ENCODE measurements at places on chromosomes 12 and 14. TPM values are rescaled to one million over a fixed set of nuclear protein-coding genes. Genes with fewer than 3 reads are reported as not detected.

GRCh38 chr14:95117937-95118721 lies 39.2 kb downstream of the DICER1 start:
- DNase-seq, result no peak

- no peak for DNase-seq
Observed at GRCh38 chr14:24281636-24282035, 10.2 kb upstream of the RABGGTA start.

DNA sequence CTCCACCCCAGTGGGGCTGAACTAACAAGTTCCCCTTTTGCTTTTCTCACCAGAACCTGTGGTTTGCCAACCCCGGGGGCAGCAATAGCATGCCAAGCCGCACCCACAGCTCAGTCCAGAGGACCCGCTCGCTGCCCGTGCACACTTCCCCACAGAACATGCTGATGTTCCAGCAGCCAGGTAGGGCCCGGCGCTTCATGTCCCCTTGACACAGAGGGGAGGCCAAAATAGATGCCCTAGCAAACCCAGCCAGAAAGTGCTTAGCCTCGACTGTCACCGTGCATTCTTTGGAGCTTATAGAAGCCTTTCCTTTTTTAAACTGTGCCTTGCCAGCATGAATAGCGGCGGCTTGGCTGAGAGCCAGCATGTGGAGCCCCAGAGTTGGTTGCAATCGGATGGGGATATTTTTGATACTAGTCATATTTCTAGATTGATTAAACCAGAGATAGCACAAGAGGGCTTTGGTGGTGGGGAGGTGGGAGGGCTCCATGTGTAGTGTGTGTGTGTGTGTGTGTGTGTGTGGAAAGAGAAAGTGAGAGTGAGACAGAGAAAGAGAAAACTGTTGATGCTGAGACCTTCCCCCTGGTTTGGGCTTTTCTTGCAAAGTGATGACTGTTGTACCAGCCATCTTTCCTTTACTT lies 126.1 kb downstream of the GCH1 start:
- DNase-seq, result peak; percentile 15

DNA sequence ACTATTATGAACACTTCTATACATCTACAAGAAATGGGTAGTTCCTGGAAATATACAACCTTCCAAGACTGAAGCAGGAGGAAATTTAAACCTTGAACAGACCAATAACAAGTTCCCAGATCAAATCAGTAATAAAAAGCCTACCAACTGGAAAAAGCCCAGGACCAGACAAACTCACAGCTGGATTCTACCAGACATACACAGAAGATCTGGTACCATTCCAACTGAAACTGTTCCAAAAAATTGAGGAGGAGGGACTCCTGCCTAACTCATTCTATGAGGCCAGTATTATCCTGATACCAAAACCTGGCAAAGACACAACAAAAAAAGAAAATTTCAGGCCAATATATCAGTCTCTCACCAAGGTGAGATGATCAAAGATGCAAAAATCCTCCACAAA lies 189.4 kb downstream of the RPS29 start:
- DNase-seq, result no peak

DNA sequence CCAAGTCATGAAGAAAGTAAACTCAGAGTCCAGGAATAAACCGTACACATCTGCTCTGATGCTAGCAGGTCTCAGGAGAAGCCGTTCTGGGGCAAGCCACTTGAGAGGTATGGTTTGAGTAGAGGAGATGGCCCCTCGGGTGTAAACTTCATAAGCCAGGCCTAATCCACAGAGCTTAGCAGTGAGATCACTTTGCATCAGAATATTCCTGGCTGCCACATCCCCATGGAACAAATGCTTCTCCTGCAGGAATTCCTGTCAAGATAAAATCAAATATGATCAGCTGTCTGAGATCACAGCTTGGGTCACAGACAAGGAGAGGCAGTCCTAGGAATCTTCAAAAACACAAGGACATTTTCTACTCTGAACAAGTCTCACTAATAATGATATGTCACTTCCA lies 11.2 kb upstream of the MAGOHB start:
- no peak for DNase-seq

DNA sequence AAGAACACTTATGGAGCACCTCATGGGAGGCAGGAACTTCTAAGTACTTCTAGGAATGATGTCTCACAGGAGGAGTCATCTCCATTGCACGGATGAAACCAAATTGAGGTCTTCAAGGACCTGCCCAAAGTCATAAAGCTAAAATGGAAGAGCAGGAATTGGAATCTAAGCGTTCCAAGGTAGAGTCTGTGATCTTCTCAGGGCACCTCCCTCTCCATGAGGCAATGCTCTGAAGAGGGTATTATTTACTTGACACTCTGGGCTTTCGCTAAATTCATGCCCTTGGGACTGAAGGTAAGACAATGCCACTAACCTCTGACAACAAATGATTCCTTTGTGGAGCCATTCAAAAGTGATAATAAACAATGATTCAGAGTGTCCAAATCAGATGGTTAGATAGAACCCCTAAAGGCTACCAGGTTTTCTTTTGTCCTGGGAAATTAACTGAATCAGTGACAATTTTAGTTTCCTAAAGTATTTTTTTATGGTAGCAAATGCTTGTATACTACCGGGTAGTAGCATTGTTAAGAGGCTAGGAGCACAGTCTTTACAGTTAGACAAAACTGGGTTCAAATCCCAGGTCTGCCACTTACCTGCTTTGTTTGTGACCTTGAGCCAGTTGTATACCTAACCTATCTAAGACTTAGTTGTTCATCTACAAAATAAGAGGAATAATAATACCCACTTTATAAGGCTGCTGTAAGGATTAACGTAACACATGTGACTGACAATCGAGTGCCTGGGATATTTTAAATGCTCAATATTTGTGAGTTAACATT lies 12.3 kb downstream of the HMGA2 start:
- no peak for DNase-seq

- no peak for DNase-seq
Observed at GRCh38 chr12:40044396-40044795, 61.5 kb downstream of the SLC2A13 start.

GRCh38 chr12:120738252-120739030 lies 12.8 kb downstream of the ACADS start:
- no peak for DNase-seq

- DNase-seq, result peak; percentile 68
Observed at GRCh38 chr12:123905319-123905925, 67.2 kb downstream of the CCDC92 start.

GRCh38 chr12:122793685-122794106 lies 19.3 kb downstream of the CCDC62 start:
- DNase-seq, result peak; percentile 38

DNA sequence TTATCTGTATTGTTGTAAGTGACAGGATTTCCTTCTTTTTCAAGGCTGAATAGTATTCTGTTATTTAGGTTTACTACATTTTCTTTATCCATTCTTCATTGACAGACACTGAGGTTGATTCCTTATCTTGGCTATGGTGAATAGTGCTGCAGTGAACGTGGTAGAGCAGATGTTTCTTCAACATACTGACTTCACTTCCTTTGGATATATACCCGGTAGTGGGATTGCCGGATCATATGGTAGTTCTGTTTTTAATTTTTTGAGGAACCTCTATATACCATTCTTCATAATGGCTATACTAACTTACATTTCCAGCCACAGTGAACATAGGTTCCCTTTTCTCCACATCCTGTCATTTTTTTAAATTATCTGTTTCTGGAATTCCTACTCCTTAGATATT lies 21.8 kb downstream of the DERA start:
- no peak for DNase-seq

- no peak for DNase-seq
Observed at GRCh38 chr14:101243587-101244338, 317.5 kb upstream of the DIO3 start.

- DNase-seq, result no peak
Observed at GRCh38 chr14:71400871-71401321, 493.6 kb downstream of the PCNX1 start.

DNA sequence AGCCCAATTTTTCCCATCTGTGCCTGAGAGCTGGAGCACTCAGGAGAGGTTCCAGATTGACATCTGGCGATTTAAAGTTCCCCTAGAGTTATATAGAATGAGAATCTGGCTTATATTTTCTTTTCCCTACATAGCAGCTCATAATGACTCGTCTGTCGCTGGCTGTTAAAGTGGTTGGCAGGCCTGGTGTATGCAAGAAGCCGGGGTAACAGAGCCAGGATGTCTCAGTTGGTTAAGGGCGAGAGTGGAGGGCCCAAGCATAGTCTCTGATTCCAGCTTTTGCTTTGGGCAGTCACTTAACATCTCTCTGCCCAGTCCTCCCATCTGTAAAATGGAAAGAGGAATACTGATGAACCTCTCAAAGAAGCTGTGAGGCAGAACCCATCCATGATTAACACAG lies 751.6 kb downstream of the NOVA1 start:
- no peak for DNase-seq

DNA sequence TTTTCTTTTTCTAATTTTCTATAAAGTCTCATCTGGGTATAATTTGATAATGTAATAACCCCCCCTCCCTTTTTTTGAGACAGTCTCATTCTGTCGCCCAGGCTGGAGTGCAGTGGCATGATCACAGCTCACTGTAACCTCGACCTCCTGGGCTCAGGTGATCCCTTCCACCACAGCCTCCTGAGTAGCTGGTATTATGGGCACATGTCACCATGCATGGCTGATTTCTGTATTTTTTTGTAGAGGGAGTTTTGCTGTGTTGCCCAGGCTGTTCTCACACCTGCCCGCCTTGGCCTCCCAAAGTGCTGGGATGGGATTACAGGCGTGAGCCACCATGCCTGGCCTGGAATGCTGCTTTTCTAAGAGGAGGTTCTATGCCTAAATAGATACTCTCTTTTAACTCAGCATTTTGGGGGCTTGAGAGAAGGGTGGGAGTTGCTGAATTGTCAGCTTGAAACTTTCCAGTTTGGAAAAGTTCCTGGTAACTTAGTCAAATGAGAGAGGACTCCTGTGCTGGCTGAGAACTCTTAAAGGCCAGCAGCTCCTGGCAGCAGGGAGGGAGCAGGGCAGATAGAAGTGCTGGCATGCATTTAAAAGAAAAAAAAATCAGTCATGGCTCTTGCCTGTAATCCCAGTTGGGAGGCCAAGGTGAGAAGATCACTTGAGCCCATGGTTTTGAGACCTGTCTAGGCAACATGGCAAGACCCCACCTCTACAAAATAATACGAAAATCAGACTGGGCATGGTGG lies 13.0 kb downstream of the NUDT4 start:
- DNase-seq, result no peak

DNA sequence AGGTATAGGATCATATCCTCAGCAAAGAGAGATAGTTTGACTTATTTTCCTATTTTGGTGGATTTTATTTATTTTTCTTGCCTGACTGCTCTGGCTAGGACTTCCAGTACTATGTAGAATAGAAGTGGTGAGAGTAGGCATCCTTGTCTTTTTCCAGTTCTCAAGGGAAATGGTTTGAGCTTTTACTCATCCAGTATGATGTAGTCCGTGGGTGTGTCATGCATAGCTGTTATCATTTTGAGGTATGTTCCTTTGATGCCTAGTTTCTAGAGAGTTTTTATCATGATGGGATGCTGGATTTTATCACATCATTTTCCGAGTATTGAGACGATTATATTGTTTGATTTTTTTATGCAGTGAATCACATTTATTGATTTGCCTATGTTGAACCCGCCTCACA lies 97.2 kb downstream of the MGAT4C start:
- DNase-seq, result no peak

DNA sequence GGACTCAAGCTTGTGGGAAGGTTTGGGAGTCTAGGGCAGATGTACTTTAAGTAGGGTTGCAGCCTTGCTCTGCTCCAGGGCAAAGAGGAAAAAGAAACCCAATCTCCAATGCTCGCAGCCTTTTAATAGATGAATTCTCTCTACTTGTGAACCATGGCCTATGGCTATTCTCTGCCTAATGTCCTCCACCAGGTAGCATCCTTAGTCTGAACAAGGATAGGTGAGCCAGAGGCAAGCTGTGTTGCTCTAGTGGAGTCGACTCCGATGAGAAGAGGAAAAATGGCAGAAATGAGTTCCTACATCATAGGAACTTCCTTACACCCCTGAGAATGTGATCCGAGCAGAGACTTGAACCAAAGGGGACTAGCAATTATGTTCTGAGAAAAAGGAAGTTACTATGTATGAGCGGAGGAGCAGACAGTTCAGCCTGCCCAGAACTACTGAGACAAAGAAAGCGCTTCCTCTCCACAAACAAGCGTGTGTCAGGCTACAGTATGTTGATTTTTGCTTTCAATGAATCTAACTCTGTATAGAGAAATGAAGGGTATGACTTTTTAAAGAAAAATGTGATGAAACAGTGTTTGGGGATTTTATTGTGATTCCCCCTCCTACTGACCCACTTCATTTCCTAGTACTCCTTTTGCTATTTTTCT lies 153.6 kb upstream of the ARID2 start:
- no peak for DNase-seq

DNA sequence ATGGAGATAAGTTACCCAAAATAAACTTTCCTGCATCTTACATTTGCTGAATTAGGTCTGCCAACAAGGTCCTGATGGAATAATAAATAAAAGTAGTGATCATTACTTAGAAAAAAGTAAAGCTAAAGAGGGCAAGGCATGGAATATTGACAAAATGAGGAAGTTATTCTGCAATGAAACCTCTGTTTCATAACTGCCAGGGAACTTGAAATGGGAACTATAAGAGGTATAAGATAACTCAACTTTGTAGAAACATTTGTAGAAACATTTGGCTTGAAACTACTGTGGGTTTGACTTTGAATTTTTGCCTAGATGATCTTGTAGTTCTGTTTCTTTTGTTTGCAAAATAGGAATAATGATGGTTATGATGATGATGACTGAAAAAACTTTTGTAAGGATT lies 18.7 kb upstream of the YBX3 start:
- no peak for DNase-seq

Gene SFSWAP
- polyA plus RNA-seq, result 12.5 TPM

Gene RAD51B
- 7.6 TPM for polyA plus RNA-seq

Gene DDN
- 0.04 TPM for polyA plus RNA-seq

Gene OR4K5
- not detected for polyA plus RNA-seq

Gene PLCZ1
- polyA plus RNA-seq, result not detected

Gene CNIH1
- polyA plus RNA-seq, result 254 TPM

Gene CHMP4A
- polyA plus RNA-seq, result 55.7 TPM

Gene TRHDE
- 90.7 TPM for polyA plus RNA-seq

Gene SLC6A12
- polyA plus RNA-seq, result 0.12 TPM

Gene NANOG
- polyA plus RNA-seq, result not detected
